ENCODE measurements at places on chromosomes 5 and 9.
A peak's percentile ranks its signal among the peaks of the same experiment; 100 is the strongest.

- no peak for DNase-seq
Measured at GRCh38 chr5:158553962-158554336, 545.8 kb downstream of the EBF1 start.

GRCh38 chr9:124934290-124934689 is 6.6 kb downstream of the GOLGA1 start:
- DNase-seq = peak; percentile 25

DNA sequence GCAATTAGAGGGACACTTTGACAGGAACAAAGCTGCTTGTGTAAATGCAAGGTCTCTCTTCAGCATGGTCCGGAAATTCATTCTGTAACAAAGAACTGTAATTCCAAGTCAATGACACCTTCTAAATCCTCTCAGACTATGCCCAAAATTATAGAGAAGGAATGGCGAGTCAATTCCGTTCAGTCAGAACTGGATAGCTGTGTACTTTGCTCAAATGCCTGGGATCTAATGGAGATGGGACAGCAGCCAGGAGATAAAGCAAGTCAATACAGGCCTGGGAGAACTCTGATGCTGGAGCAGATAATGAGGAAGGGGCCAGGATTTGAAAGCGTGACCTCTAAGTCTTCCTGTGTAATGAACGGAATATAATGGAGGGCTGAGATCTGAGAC is 96.4 kb upstream of the SPRY4 start:
- DNase-seq = no peak

- no peak for DNase-seq
Measured at GRCh38 chr5:78653031-78653430, 4.5 kb upstream of the LHFPL2 start.

GRCh38 chr9:130382636-130383349 is 62.0 kb upstream of the ASS1 start:
- no peak for DNase-seq

DNA sequence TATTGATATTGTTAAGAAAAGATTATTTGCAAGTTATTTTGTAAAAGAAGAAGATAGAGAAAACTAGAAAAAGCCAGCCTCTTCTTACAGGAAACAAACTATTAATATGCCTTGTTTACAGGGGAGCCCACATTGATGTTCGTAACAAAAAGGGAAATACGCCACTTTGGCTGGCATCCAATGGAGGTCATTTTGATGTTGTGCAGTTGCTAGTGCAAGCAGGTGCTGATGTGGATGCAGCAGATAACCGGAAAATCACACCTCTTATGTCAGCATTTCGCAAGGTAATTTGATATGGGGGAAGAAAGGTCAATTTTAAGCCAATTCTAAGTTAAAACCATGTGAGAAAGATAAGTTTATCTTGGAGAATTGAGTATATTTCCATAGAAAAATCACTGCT is 37.6 kb upstream of the EIF4EBP3 start:
- DNase-seq = no peak

GRCh38 chr5:109275919-109276318 is 133.9 kb downstream of the PJA2 start:
- no peak for DNase-seq

DNA sequence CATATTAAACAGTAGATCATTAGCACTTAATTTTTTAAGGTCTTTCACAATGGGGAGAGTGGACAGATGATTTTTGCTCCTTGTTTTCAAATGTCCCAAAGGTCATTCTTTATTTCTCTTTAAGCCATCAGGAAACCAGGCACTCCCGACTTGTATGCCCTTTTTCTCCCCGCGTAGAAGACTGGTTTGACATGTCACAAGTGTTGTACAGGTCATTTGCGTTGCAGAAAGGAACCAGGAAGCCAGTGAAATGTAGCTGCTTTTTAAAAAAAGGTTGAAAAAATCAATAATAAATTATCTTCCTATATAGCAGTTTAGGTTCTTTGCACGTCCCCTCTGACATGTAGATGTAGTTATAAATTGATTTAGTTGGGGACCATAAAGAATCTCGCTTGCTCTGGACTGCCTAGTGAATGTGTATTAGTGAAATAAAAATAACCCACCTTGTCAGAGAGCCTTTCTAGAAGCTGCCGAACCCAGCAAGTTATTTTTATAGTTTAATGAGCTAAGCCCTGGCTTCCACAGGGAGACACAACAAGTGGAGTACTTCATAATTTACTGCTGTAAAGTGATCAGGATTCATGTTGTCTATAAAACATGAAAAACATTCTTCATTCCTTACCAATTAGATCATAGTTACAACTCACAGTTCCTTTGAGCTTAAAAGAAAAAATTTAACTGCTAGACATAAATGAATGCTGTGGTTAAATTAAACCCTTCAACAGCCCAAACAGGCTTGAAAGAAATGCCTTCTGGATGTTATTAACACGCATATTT is 404.6 kb downstream of the CSNK1G3 start:
- DNase-seq = peak; percentile 30

Measured in fibroblast of the aortic adventitia (primary cell).